ENCODE measurements at places on chromosomes 1 and 21.

DNA sequence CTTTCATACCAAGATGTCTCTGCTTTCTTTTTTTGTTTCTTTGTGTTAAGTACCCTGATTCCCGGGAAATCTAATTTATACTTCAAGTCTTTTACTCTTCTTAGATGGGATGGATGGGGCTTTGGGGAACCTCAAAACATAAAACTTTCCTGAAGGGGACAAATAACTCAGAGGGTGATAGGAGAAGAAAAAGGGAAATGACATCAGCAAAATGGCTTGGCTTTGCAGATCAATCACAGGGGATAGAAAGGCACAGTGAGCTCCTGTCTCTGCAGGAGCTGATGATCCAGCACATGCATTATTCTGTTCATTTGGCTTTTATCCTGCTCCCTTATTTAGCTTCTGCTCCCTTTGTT lies 1.4 kb upstream of the CA14 start:
- no peak for DNase-seq

GRCh38 chr21:16377857-16378256 lies 648.1 kb downstream of the USP25 start:
- no peak for DNase-seq

- DNase-seq, result no peak
Observed at GRCh38 chr1:87852410-87853161, 523.9 kb downstream of the LMO4 start.

- DNase-seq, result no peak
Observed at GRCh38 chr1:30536530-30536929, 186.9 kb downstream of the MATN1 start.

DNA sequence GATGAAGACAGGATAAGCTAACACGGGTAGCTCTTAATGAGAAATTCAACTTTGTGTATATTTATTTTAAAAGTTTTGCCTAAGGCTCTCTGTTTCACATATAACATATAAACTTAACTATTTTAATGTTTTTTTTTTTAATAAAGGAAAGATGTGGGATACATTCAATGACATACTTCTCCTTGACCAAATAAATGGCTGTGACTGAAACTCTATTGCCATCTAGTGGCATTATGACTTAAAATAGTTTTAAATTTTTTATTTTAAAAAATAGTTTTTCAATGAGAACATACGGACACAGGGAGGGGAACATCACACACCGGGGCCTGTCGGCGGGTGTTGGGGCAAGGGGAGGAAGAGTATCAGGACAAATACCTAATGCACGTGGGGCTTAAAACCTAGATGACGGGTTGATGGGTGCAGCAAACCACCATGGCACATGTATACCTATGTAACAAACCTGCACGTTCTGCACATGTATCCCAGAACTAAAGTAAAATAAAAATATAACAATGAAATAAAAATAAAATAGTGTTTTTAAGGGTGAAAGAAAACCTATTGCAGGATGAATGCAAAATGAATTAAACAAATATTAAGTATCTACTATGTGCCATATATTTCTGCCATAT lies 83.4 kb downstream of the LYST start:
- DNase-seq, result no peak

DNA sequence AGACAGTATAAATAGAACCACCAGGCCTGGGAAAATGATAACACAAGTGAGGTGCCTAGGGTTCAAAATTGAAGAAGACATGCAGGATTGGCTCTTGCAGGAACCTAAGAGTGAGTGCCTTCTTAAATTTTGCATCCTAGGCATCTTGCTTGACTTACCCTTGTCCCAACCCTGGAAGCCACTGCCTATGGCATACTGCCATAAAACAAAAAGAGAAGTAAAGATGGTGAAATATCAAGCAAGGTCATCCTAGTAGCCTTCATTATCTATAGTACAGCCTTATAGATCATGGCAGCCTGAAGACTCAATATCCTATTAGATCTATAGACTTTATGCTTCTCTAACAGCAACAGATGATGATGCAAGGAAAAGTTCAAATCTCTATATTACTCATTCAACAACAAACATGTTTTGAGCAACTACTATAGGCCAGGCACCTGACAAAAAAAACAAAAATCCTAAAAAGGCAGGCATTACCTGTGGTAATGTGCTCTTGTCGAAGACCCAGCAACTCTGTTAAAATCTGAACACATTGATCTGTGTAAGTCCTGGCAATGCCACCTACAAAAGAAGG lies 6.3 kb downstream of the AP4B1 start:
- no peak for DNase-seq

GRCh38 chr1:8922962-8923361 lies 22.7 kb upstream of the CA6 start:
- no peak for DNase-seq

Data from caudate nucleus (tissue), 63 donors.